ENCODE measurements at places on chromosomes 4 and X.

DNA sequence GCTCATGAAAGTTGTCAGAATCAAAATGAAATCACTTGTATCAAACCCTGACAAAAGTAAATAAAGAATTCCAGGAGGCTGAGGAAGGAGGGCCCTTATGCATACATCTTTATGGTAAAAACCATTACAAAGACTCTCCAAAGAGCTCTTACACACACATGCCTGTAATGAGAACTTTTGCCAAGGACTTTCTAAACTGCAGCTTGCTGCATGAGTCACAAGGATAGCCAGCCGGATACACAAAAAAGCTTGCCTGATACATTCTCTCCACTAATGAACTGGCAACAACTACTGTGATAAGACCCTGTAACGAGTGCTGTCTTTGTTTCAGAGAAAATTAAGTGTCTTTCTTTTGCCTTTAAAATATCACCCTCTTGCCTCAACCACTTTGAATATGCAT lies 618.1 kb downstream of the PPP4R3C start:
- H3K4me3 ChIP-seq = no peak overlapping the region
- H3K36me3 ChIP-seq = no peaks in the 10 kb centered on the region
- H3K27me3 ChIP-seq = no peaks in the 10 kb centered on the region
- no peak for DNase-seq
- no peak overlapping the region for H3K27ac ChIP-seq
- H3K4me1 ChIP-seq = no peaks in the 10 kb centered on the region

DNA sequence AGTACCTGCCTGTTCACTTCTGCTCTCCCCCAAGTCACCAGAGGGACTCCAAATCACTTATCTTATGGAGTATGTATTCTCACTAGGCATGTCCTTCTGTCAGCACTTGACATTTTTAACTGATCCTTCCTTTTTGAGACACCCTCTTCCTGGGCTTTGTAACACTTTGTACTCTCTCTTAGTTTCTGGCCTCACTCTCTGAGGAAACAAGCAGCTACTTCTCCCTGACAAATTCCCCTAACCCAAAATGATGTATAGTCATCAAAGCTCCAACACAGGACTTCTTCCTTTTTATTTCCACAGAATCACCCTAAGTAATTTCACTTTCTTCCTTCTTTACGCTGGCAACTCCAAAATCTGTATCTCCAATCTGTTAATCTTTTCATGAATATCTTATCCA lies 101.8 kb downstream of the ARAP2 start:
- H3K4me3 ChIP-seq = no peak overlapping the region
- no peak for DNase-seq
- no peaks in the 10 kb centered on the region for H3K4me1 ChIP-seq
- no peaks in the 10 kb centered on the region for H3K27me3 ChIP-seq
- no peak overlapping the region for H3K27ac ChIP-seq

- H3K4me1 ChIP-seq = peaks cover 15% of the 10 kb centered on the region
- no peaks in the 10 kb centered on the region for H3K36me3 ChIP-seq
- H3K27ac ChIP-seq = peak overlapping the region; percentile 75
- H3K4me3 ChIP-seq = peak overlapping the region; percentile 32
Measured at GRCh38 chr4:24980064-24980690, 50.6 kb downstream of the LGI2 start.

GRCh38 chrX:20438871-20439526 lies 172.3 kb upstream of the RPS6KA3 start:
- H3K27me3 ChIP-seq = no peaks in the 10 kb centered on the region
- H3K4me3 ChIP-seq = no peak overlapping the region
- H3K4me1 ChIP-seq = no peaks in the 10 kb centered on the region
- H3K27ac ChIP-seq = no peak overlapping the region
- H3K36me3 ChIP-seq = no peaks in the 10 kb centered on the region

DNA sequence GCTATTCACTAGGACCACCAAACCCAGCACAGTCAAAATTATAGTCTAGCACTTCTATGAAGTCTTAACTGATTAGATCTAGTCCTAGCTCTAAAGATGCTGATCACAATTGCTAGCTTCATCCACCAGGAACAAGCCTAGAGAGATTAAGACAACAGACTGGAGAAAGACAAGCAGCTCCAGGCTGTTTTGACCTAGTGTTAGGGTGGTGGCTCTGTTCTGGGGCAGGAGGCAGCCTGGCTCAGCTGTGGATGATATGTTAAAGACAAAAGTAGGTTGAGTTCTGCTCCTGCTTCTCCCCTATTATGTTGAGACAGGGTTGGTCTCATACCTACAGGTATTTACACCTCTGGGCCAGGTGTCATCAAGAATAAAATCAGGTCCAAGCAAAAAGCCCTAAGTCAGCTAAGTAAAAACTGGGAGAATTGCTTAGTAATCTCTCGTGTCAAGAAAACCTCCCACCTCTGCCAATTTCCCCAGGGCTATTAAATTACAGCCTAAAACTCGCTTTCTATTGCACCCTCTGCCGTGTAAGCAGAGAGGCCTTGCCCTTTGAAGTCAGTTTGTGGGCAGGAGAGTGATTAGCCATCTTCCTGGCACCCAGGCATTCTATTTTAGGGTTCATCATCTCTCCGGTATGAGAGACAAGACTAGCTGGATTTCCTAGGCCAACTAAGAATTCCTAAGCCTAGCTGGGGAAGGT lies 39.9 kb downstream of the RAB40AL start:
- H3K27ac ChIP-seq = no peak overlapping the region
- H3K4me3 ChIP-seq = no peak overlapping the region
- DNase-seq = no peak
- H3K36me3 ChIP-seq = no peaks in the 10 kb centered on the region
- H3K4me1 ChIP-seq = no peaks in the 10 kb centered on the region

DNA sequence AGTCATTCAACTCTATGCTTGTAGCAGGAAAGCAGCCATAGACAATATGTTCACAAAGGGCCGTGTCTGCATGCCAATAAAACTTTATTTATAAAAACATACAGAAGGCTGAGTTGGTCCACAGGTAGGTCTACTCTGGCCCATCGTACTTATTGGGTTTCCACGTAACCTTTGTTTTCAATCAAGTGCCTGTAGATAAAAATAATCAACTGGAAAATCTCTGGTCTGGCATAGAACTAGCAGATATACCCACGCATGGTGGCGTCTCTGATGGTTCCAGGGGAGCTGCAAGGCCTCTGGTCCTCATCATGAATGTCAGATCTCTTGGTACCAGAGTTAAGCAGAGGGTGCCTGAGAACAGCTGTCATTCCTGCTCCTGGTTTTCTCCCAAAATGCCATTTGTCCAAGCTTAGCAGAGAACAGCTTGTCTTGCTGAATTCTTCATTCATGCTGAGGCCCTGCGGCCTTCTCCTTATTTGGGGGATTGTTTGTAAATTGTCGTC lies 31.4 kb upstream of the JAKMIP1 start:
- H3K4me3 ChIP-seq = no peak overlapping the region
- peaks cover 36% of the 10 kb centered on the region for H3K27me3 ChIP-seq
- no peak overlapping the region for H3K27ac ChIP-seq
- peak; percentile 38 for DNase-seq

- no peak overlapping the region for H3K4me3 ChIP-seq
- H3K36me3 ChIP-seq = peaks cover 2% of the 10 kb centered on the region
- DNase-seq = no peak
- H3K27ac ChIP-seq = no peak overlapping the region
Measured at GRCh38 chr4:2599304-2599654, 62.8 kb downstream of the FAM193A start.

DNA sequence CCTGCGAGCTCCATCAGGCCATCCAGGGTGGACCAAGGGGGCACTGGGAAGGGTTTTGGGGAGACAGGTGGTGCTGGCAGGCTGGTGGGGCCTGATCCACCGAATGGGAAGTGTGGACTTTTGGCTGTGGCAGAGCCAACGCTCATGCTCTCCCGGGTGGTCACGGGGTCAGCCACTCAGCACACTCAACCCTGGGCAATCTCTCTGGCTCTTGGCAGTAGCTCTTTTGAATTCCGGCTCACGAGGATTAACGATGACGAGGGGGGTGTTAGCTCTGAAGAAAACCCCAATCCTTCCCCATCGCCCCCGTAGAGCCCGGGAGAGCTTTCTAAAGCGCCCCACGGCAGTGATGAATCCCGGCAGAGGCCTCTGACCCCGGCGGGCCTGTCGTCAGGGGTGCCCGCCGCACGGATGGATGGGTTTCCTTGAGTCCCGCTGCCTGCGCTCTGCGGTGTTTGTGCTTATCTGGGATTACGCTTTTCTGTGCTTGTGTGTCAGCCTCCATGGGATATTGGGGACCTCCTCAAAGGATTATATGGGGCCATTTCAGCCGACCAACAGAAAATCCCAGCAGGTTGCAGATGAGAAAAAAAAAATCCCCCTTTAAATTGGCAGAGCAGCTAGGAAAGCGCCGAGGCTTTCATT lies 156.8 kb upstream of the PSAPL1 start:
- H3K4me3 ChIP-seq = no peak overlapping the region
- no peaks in the 10 kb centered on the region for H3K4me1 ChIP-seq
- DNase-seq = no peak
- no peaks in the 10 kb centered on the region for H3K36me3 ChIP-seq

DNA sequence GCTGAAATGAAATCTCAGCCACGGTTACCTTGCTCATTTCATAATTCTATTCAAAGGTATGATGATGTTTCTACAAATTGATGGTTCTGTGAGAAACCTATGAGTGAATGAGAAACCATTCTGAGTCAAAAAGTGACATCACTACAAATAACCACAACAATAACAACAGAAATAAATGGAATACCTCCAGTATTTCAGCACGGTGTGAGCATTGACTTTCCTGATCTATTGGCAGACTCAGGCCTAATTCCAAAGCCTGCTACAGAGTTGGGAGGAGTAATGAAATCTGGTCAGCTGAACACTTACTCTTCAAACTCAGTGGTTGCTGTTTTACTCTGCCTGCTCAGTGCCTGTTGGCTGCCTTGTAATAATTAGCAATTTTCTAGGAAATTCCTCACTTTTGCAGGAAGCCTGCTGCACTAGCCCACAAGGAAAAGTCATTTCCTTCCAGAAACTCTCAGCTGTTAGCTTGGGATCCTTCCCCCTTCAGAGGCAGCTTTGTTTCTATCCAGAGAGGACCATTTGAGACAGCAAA lies 18.8 kb upstream of the SYNPO2 start:
- H3K27me3 ChIP-seq = no peaks in the 10 kb centered on the region
- DNase-seq = no peak
- no peaks in the 10 kb centered on the region for H3K36me3 ChIP-seq
- H3K27ac ChIP-seq = no peak overlapping the region
- H3K4me3 ChIP-seq = no peak overlapping the region

GRCh38 chr4:75633846-75634245 lies 3.5 kb upstream of the CDKL2 start:
- no peak for DNase-seq
- H3K36me3 ChIP-seq = no peaks in the 10 kb centered on the region
- H3K4me1 ChIP-seq = peaks cover 12% of the 10 kb centered on the region
- H3K4me3 ChIP-seq = no peak overlapping the region
- H3K27ac ChIP-seq = no peak overlapping the region
